Myocyte (in vitro differentiated cells): ENCODE measurements at places on chromosomes 12 and 14. TPM values are rescaled to one million over a fixed set of nuclear protein-coding genes. Genes with fewer than 3 reads are reported as not detected.
A peak's percentile ranks its signal among the peaks of the same experiment; 100 is the strongest.

GRCh38 chr14:65753061-65753460, 340.5 kb downstream of the FUT8 start:
- no peak for DNase-seq

KNTC1 gene
- 5.4 and 6.6 TPM in 2 replicates for total RNA-seq

GRCh38 chr14:84804468-84804867, 725.5 kb upstream of the FLRT2 start:
- no peak for DNase-seq

- peak; percentile 66 for DNase-seq
Observed at GRCh38 chr14:81303258-81303935, 82.6 kb upstream of the GTF2A1 start.

CISTR gene
- total RNA-seq, result not detected in 2 replicates

- DNase-seq, result no peak
Observed at GRCh38 chr12:110001596-110001995, 2.4 kb downstream of the ANKRD13A start.

DNA sequence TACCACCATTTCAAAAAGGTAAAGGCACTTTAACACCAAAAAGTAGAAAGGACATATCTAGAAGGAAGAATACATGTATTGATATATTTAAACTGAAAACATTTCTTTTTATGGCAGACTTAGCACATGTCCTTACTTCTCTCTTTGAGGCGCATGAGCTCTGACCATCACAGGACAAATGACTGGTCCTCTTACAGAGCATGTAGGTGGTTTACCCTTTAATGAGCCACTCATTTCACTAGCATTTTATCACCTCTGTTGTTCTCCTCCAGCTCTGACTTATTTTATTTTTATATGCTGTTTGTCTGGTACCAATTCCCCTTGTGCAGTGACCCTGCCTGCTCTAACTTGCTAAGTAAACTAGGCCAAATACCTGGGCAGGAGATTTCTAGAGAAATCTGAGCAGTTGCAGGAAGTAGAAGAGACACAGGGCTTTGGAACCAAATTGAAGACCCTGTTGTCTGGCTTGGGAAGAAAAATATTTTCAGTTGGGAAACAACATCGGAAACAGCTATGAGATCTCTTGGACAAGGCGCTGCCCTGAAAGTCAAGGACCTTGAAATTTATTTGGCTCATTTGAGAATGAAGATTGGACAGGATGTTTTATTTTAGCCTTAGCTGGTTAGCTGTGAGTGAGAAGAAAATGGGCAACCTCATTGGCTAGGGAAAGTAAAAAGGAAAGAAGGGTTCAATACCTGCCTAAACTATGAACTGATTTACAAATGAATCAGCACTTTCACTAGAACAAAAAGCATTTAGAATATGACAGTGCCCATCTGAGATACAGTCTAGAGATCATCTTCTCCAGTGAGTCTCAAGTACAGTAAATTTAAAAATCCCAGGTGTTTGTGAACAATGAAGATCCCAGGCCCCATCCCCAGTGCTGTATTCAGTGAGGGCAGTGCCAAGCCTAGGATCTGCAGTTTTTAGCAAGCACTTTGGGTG, 374.4 kb downstream of the ZFP36L1 start:
- no peak for DNase-seq

DNA sequence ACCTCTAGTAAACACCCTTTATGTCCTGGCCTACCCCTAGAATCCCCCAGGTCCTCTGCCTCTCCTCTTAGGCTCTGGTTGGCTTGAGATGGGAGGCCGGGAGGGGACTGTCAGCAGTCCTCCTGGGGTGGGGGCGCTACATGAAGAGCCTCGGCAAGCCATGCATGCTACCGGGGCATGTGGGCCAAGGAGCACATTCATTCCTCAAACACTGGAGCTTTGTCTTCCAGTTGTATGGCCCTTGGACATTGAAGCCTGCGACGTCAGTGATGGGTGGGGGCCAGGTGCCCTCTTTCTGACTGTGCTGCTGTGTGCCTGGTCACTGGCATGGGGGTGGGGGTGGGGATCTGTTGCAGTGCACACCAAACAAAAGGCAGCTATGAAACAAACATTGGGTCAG, 15.8 kb upstream of the CELA1 start:
- DNase-seq, result no peak

KRT71 gene
- not detected in 2 replicates for total RNA-seq

GRCh38 chr12:99695050-99695449, 47.5 kb downstream of the GARIN6 start:
- DNase-seq, result no peak

BEGAIN gene
- not detected in 2 replicates for total RNA-seq

- DNase-seq, result no peak
Observed at GRCh38 chr14:27366596-27366995, 768.8 kb upstream of the NOVA1 start.

DNA sequence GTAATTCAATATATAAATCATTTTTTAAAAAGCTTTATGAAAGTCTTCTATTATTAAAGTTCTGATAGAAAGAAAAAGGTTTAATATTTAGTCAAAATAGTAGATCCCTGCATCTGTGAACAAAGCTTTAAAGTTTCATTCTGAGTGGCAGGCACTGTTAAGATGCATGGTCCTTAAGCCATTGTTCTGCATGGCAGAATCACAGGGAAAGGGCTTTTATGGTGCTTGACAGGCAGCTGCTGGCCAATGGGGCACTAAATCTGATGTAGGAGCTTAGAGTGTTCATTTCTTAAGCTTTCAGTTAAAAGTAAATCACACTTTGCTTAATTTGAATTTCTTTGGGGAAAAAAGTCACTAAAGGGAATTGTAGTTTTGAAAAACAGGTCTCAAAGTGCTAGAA, 148.2 kb downstream of the PLEKHA5 start:
- no peak for DNase-seq

KRT83 gene
- total RNA-seq, result not detected in 2 replicates

GRCh38 chr12:93614917-93615596, 42.6 kb downstream of the SOCS2 start:
- no peak for DNase-seq

DNA sequence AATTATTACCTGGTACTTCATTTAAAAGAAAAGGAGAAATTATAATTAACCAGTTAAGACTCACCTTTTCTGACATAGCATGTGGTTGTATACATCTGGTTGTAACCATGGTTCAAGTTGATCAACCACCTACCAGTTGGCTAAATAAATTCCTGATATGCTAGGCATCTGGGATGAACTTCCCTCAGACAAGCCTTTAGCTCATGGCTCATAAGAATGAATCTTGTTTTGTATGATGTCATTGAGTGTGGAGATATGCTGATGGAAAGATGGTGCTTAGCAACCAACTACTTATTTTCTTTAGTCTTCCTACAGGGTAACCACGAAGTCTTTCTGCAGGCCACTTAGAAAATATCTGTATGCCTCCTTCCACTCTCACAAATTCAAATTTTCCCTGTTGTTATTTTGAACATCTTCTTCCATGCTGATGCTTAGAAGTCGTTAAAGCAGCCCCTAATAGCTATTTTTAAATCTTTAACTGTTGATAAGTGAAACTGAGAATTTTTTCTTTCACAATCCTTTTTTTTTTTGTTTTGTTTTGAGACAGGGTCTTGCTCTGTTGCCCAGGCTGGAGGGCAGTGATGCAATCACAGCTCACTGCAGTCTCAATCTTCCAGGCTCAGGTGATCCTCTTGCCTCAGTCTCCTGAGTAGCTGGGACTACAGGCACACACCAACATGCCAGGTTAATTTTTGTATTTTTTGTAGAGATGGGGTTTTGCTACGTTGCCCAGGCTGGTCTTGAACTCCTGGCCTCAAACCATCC, 51.9 kb upstream of the PTHLH start:
- DNase-seq, result peak; percentile 75

GRCh38 chr12:111823891-111824290, 18.1 kb upstream of the MAPKAPK5 start:
- no peak for DNase-seq

- no peak for DNase-seq
Observed at GRCh38 chr12:66767536-66767935, 88.7 kb upstream of the GRIP1 start.

SSTR1 gene
- total RNA-seq, result 0.32 and 0.68 TPM in 2 replicates

DNA sequence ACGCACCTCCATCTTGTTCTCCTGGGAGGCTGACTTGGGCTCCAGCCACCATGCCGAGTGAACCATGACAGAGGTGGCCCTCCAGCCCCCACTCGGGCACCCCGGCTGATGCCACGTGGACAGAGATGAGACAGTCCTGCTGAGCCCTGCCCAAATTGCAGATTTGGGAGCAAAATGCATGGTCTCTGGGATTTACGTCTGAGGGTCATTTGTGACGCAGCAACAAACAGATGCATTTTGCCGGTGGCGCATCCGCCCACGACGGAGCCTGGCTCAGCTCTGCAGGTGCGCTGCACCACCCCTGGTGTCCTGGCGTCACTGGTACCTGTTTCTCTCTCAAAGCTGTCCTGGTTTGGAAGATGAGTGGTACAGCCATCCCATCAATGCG, 31.1 kb upstream of the INF2 start:
- no peak for DNase-seq

DNA sequence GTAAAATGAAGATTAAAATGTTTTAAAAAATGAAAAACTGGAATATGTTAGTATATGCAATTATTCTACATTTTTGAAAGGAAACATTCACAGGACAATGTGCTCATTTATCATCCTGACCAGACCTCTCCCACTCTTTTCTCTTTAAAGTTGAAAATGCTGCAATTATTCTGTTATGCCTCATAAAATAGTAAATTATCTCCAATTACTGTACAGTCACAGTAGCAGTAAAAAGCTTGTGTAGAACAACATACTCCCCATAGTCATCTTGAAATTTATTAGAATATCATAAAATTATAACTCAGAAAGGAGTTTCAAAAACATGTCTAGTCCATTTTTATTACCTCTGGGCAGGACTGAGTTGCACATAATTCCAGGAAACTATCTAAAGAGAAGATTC, 250.3 kb downstream of the SYT1 start:
- no peak for DNase-seq
